Prostate gland (tissue), 2 donors: ENCODE measurements at places on chromosomes 1 and 21.

GRCh38 chr1:55833529-55834091 is 618.4 kb upstream of the USP24 start:
- no peak for DNase-seq

DNA sequence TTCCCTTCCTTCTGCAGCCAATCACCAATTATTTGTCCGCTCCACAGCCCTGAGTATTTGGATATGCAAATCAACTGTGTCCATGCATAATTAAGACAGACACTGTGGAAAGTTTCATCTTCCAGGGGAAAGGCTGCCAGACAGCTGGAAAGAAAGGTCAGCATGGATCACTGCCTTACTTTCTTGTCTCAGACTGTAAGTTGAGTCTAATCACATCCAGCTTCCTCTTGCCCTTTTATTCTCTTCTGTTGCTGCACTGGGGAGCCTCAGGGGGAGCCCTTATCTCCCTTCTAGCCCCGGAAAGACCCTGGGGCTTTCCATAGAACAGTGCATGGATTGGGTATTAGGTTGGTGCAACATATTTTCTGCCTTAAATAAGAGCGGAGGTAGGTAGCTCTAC is 182.9 kb downstream of the OMA1 start:
- no peak for DNase-seq

DNA sequence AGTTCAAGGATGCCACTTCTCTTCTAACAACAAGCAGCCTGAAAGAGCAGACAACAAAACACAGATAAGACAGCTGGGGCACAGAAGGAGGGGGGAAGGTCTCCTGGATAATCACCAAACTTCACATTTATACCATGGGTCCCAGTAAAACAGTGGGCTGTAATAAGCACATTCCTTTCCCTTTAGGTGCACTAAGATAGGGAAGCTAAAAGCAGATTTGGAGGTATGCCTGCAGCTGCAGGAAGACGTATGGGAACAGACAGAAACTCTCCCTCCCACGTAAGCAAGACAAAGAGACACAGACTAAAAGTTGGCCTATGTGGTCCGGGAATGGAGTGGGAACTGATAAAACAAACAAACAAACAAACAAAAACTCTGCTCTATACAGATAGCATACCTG is 612.1 kb downstream of the MRPL39 start:
- no peak for DNase-seq

- no peak for DNase-seq
Measured at GRCh38 chr21:37373539-37373938, 7.0 kb downstream of the DYRK1A start.

- peak; percentile 86 for DNase-seq
Measured at GRCh38 chr1:47432071-47433036, 5.5 kb upstream of the FOXD2 start.

- DNase-seq: no peak
Measured at GRCh38 chr1:179194068-179194537, 35.4 kb downstream of the ABL2 start.

DNA sequence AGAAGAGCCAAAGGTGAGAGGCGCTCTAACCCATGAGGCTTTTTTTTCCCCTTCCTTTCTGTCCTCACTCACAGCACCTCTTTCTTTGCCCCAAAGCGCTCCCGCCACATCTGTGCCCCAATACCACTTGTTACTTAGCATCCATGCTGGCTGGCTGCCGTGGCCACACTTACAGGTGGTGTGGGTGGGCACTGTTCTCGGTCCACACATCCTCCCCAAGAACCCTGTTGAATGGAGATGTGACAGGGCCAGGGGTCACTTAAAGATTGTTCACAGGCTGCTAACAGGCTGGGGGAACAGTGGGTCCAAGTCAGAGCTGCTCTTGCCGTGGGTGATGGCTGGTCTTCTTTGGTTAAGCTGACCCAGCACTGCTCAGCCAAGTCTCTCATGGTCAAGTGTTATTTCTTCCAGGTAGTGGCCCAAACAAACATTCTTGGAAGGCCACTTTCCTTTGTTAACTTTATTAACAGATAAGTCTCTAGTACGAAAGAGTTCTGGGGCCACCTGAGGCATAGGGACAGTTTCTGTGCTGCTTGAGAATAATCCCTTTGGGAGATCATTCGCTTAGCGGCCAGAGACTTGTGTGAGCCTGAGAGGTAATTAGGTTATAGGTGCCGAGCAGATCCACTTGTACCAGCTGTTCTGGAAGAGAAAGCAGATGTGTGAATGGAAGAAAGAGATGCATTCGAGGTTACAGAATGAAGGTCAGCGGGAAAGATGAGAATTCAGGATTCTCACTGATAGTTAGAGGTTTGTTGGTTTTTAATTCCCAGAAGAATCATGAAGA is 62.6 kb upstream of the IRF2BP2 start:
- no peak for DNase-seq

DNA sequence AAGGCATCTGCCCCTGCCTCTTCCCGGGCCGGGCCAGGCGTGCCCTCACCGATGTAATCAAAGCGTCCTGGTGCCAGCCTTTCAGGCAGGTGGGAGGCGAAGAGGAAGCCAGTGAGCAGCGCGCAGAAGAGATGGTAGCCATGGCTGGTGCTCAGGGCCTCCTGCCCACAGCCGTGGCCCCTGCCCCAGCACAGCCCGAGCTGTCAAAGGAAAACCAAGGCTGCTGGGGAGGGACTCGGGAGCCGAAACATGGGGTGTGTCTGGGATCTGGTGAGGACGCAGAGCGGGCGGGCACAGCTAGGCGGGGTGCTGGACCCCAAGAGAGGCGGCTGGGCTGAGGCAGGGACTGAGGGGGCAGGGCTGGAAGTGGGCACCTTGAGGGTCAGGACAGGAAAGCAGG is 2.7 kb downstream of the BGLAP start:
- no peak for DNase-seq

DNA sequence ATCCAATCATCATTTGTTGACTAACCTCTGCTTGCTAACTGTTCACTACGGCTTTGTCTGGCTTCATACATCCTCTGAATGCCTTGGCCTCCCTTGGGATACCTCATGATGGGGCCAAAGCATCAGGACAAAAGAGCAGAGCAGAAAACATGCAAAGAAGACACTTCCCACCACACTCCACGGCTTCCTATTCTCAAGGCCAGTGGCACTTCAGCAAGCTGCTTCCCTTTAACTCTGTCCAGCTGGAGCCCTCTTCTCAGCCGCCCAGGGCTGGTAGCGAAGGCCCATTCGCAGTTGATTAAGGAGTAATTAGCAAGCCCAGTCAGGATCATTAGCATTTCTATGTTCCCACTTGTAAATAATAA is 224.3 kb upstream of the FGGY start:
- no peak for DNase-seq

- DNase-seq: no peak
Measured at GRCh38 chr21:32312326-32312725, 13.7 kb downstream of the MRAP start.

DNA sequence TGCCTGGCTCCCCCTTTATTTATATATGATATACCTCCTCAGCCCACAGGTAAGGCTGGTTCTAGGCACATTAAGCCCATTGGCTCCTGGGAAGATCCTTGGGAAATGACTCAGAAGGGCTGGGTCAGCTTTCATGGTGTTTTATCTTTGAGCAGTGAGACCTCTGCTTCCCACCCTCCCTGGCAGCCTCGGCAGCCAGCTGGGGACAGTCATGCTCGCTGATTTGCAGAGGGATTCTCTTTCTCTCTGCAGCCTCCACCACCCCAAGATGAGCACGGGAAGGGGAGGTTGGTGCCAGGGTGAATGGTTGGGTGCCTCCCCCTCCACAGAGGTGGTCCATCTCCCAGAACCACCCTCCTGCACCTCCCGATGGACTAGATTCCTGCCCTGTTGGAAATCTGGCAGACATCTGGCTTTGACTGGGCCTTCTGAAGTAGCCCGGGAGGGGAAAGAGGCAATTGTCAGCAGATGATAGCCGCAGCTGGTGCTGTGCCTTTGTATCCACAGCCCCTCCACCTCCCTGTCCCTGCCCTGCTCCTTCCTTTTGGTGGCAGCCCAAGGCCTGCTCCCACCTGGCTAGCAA is 24.6 kb downstream of the IER5 start:
- no peak for DNase-seq

DNA sequence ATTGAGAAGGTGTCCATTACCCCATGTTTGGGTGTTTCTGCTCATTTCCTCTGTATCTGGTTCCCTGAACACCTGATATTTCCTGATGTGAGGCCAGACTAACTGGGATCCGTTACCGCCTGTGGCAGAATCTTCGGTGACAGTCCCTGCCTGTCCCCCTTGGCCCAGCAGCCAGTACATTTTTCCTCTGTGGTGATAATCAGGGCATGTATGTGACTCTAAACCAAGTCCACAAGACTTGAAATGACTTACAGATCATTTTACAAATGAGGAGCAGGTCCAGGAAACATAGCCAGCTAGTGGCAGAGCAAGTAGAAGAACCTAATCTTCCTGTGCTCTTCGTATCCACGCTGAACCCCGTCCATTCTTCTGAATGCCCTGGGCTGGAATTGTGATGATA is 143.5 kb upstream of the IPO9 start:
- DNase-seq: no peak

DNA sequence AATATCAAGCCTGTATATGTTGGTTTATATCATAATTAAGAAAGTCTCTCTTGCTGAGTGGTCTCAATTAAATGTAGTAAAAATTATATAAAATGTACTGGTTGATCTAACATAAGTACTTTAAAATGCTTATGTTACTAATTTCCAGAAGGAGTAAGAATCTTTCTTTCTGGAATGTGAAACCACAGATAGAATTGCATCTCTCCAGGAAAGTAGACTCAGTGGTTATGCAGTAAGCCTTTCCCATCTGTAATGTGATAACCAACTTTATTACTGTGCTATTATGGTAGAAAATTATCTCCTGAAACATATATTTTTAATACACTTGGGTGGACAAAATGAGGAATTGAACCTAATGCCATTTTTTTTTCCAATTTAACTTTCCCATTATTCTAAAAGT is 8.9 kb upstream of the RALGPS2 start:
- no peak for DNase-seq

DNA sequence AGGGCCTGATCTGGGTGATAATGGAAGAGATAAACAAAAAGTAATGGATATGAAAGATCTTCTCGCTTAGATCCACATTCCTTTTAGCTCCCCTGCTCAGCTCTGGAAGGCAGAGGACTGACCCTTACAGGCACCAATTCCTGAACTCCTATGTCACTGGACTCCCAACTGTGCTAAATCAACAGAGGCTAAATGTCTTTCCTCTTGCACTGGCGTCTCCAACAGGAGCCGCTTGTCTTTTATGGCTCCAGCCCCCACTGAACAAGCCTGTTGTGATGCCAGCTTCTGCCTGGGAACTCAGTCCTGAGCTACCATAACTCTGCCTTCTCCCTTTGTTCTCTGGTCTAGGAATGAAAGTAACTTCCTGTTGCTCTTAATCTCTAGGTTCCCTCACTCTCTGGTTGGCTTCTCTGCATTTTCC is 142.1 kb upstream of the COL11A1 start:
- DNase-seq: no peak

- no peak for DNase-seq
Measured at GRCh38 chr1:111351700-111352099, 61.0 kb downstream of the CHIA start.

GRCh38 chr1:235806123-235806522 is 60.6 kb downstream of the LYST start:
- no peak for DNase-seq

GRCh38 chr1:35544976-35545375 is 12.2 kb downstream of the KIAA0319L start:
- no peak for DNase-seq

DNA sequence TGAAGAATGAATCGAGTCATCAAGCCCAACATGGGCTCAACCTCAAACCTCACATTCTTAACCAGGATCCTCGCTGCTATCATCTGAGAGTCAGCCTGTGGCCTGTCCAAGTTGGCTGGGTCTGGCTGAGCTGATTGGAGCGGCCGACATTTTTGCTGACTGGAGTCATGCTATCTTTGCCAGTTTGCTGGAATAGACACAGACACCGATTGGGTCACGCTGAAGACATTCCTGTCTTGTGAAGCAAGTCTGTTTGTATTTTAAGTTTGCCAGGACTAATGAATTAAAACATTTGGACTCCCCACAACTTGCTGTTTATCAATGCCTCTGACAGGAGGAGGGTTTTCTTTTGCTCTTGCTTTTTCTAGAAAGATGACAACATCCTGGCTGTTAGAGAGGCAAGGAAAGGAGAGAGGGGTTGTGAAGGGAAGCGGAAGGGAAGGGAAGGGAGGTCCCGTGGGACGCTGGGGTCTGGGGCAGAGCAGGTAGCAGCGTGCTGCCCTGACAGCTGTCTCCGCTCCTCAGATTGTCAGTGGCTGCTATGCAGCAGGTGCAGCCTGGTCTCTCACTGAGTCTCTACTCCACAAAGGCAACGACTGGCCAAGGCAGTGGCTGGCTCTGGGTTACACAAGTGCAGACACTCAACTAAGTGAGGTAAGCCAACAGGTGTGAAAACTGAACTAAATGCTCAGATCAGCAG is at the start of gene MAP3K7CL:
Gene MAP3K7CL (plus strand): TSS at position 375 of the 700 bp plus-strand sequence. CDS start 2,701 bp downstream, outside the sequence.
- no peak for DNase-seq

DNA sequence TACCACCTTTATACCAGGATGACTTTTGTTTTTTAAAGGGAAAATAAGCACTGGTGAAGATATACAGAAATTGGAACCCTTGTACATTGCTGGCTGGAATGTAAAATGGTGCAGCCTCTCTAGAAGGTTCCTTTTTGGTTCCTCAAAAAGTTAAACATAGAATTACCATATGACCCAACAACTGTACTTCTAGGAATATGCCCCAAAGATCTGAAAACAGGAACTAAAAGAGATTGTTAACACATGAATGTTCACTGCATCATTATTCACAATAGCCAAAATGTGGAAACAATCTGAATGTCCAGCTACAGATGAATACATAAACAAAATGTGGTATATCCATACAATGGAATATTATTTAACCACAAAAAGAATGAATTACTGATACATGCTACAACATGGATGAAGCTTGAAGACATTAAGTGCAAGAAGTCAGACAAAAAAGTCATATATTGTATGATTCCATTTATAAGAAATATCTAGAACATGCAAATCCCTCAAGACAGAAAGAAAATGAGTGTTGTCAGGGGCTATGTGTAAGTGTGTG is 84.9 kb upstream of the DMRTA2 start:
- no peak for DNase-seq

- DNase-seq: peak; percentile 85
Measured at GRCh38 chr21:38831526-38832467, 26.1 kb downstream of the ETS2 start.

DNA sequence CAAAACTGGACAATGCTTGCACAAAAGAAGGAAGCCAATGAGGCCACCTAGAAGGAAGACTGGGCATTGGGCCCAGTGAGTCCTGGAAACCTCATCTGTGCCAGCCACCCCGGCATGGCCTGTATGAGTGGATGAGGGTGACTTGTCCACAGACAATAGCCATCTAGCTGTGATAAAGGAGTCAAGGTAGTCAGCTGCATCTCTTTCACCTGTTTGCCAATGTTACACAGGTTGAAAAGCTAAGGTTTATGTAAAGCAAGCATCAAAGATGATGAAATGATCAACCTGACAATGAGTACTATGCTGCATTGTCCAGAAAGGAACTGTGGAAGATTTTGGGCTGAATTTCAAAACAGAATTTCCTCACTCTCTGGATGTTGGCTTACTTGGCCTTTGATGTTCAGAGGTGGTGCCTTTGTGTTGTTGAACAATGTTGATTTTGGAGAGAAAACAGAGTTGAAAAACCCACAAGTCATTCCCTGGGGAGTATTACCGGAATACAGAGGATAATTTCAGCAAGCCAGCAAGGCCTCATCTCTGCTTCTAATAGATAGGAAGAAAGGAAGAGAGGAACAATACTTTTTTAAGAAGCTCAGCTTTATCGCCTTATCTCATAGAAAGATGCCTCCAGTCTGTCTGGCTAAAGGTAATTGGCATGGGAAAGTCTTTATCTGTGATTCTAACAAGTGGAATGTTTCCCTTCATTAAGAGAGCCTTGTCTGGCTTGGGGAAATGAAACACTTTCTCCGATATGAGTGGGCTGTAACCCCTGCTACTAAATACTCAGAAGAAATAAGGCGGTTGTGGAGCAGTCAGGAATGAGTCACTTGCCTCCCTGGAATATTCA is 11.4 kb upstream of the SELE start:
- no peak for DNase-seq
